NCI-H187 treated with DMSO at 0.1 percent for 48 hours (cell line): ENCODE measurements at places on chromosomes 2 and 18.
A peak's percentile ranks its signal among the peaks of the same experiment; 100 is the strongest.

DNA sequence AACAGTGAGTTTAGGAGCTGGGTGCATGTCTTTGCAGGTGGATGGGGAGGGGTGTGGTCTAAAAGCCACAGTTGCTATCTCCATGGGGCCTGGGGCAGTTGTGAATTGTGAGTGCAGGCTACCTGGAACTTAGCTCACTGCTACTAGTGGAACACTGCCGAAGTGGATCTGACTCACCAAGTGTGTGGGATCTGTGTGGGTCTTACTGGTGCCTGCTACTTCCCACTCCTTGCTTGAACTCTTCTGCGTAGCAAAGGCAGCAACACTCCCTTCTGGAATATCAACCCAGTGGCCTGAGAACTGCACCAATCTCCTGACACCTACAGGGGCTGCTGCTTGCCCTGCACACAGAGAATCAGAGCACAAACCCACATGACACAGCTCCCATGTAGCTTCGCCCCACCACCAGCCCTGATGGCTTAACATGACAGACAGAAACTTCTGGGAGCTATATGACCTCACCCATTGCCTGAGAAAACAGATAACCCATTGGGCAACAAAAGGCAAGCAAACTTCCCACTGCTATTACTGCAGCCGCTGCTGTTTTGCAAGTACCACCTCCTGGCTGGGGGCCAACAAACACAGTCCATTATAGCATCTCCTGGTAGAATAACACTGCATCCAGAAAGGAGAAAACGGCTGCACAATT lies 455.1 kb upstream of the DDX18 start:
- DNase-seq: no peak

GRCh38 chr18:29465526-29465925 lies 1288.6 kb upstream of the CDH2 start:
- no peak for DNase-seq

- no peak for DNase-seq
Observed at GRCh38 chr2:12289120-12289802, 427.5 kb upstream of the TRIB2 start.

- no peak for DNase-seq
Observed at GRCh38 chr2:235462415-235462790, 31.4 kb upstream of the AGAP1 start.

DNA sequence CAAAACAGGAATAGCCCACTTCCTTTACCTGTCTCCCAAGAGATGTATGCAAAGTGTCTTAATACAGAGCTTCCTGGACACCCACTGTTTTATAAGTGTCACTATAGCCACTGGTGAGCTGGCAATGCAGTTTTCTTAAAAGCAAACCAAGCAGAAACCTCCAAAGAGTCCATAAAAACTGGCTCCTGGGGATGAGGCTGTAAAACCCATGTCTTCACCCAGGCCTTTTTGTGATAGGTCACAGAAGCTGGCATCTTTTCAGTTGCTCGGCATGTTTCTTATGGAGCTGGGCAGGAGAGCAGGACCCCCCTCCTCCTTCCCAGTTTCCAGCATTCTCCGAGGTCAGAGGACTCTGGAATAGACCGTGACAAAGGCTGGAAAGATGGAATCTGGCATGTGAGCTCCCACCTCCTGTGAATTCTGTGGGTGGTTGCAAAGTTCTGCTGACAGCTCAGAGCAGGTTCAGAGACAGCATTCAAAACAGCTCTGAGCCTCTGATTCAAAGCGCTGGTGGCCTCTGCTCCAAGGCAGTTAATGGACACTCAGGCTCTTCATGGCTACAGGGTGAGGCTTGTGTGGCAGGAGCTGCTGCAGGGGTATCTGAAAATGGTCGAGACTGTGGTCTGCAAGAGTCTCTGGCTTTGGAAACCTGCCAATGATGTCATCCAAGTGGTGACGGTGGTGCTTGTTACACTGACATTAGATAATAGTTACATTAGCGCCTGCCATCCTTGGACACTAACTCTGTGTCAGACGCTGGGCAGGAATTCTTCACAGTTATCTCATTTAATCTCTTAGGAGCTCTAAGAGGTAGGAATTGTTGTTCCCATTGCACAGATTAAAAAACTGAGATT lies 283.4 kb downstream of the CLIP4 start:
- DNase-seq: no peak

DNA sequence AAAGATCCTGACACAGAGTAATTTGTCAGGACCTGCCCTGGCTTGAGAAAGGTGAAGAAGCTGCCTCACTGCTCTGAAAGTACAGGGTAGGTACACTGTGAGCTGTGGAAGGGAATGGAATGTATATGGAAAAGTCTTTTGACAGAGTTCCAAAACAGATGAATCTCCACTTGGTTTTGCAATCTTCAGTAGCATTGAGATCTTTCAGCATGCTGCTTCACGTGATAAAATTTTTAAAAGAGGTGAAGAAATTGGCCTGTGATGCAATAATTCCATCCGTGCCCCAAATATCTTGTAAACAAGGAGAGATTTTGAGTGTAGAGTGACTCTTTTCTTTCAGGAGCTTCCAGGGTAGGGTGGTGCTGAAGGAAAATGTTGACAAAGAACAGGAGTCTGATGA lies 123.1 kb downstream of the OSR1 start:
- no peak for DNase-seq

DNA sequence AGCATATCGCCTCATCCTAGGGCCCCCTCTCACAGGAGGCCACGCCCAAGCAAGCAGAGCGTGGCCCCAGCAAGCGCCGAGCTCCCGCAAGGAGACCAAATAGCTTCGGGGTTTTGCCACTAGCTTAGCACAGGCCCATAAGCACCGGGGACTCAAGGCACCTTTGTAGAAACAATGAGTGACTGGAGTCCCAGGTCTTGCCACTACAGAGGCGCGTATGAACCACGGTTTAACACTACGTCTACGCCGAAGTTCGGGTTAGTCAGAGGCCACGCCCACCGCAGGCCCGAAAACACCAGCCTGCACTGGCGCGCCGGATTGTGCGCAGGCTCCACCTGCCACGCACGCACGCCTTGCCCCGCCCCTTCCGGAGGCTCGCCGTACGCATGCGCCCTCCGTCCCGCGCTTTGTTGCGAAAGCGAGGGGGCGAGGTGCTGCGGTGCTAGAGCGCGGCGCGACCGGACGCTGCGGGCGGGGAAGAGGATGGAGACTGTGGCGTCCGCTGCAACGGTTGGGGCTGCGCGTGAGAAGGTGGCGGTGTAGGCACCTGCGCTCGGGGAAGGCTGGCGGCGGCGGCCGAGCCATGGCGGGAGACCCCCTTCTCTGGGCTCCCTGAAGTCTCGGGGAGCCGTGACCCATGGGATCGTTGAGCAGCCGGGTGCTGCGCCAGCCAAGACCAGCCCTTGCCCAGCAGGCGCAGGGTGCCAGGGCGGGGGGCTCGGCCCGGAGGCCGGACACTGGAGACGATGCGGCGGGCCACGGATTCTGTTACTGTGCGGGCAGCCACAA lies at the start of gene GMCL1:
GMCL1 (plus strand) TSS at position 405 of the 789 bp plus-strand sequence; CDS start at position 638, 233 bp downstream.
- peak; percentile 49 for DNase-seq

DNA sequence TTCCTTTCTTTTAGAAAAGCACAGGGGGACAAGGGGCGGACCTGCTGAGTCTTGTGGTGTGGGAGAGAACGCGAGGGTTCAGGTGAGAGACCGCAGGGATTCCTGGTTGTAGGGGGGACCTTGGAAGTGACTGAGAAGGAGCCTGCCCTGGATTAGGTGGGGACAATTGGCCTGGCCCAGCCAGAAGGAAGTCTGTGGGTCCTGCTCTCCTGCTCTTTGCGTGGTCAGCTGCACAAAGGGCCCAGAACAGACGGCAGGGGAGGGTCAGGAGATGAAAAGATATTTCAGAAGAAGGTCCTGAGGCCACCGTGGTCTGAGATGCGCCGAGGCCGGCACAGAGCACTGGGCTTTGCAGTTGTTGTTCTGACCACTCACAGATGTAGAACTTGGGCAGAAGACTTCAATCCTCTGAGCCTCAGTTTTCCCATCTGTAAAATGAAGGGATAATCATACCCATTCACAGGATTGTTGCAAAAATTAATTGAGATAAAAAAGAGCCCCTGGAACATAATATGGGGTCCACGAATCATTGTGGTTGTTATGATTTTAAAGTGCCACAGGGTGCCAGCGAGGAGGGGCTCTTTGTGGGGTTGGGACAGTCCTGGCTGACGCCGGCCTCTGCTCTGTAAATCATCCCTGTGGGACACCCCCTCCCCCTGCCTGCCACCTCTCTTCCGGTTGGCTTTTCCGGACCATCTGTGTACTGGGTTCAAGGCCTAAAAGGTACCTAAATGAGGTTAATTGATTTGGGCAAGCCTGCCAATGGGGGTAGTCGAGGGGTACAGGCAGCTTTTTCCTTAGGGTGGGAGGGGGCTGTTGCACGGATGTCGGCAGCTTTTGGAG lies 1.8 kb downstream of the LPIN1 start:
- no peak for DNase-seq

GRCh38 chr2:135510577-135510976 lies 20.4 kb downstream of the ZRANB3 start:
- DNase-seq: no peak
